Activated effector memory CD4-positive, alpha-beta T cell treated with Interleukin-2 at 50 U/mL for 16 hours (primary cell): ENCODE measurements at places on chromosomes 13 and 19.

GRCh38 chr19:4403005-4403761, 743 bp downstream of the CHAF1A start:
- DNase-seq = no peak

DNA sequence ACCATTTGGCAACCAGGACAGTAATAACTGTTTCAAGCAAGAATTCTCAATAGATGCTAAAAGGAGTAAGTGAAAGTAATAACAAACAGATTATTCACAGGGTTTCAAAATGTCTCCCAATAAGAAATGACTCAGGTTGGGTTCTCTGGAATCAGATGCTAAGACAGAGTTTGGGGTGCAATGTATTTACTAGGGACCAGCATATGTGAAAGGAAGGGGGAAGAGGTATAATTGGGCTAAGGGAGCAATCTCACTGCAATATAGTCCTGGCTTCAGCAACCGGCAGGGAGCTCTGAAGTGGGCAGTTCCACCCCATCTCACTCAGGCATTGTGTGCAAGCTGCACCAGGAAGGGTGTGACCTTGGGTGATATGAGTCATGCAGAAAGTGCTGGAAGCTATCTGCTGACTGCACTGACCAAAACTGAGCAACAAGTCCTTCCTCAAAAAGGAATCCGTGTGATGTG, 23.4 kb downstream of the ZDHHC20 start:
- peak; percentile 41 for DNase-seq

GRCh38 chr13:29496241-29496712, 99.2 kb downstream of the SLC7A1 start:
- DNase-seq = no peak

DNA sequence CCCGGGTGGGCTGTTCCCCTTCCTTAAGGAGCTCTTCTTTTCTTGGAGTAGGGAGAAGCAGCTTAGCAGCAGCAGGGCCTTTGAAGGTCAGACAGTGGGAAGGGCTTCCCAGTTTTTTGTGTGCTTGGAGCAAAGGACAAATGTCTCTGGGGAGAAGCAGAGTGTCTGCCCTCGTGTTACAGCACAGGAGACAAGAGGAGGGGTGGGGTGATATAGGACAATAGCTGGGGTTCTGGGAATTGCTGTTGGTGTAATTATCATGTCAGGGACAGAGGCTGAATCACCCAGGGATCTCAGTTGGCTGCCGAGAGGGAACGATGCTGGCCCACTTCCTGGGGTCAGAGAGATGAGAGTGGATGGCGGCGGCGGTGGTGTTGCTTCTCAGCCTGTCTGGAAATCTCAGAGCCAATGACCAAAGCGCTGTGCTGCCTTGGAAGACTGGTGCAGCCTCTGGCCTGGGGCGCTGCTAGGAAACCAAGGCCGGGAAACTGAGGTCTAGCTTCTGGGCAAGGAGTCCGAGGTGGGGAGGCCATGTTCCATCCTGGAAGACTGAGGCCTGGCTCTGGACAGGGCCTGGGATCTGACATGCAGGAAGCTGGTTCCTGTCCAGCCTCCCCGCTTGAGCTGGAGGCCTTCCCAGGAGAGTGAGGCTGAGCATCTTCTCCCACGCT, 1.2 kb downstream of the INAFM1 start:
- no peak for DNase-seq

- DNase-seq = no peak
These were observed 223.5 kb downstream of the KLF12 start for GRCh38 chr13:73910733-73911132.

GRCh38 chr13:30824651-30825050, 81.4 kb upstream of the MEDAG start:
- DNase-seq = no peak

DNA sequence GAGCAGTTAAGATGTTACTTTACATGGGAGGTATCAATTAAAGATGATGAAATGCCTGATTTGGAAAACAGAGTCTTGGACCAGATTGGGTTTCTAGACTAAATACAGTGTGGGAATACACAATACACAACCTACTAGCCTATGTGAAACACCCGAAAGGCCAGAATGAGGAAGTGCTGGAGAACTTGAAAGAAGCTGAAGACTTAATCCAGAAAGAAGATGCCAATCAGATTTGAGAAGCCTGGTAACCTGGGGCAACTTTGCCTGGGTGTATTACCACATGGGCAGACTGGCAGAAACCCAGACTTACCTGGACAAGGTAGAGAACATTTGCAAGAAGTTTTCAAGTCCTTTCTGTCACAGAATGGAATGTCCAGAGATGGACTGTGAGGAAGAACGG, 43.2 kb downstream of the N4BP2L1 start:
- DNase-seq = no peak

DNA sequence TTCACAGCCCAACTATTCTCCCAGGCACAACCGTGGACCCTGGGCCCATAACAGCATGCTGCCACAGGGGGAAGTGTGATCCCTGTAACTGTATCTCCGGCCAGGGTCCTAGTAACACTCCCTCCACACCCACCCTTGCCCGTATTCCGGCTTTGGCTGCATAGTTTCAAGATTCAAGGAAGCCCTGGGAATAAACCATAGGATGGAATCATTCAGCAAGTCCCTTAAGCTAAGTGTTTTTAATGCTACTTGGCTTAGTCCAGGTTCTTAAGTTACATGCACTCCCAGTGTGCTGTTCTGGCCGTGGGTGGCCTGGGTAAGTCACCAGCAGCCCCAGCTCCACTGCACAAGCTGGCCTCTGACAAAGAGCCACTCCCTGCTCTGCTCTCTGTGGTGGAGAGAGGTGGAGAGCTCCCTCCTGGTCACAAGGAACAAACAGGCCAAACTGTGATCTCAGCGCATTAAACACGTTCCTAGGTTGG, 532.4 kb upstream of the SGCG start:
- DNase-seq = no peak

GRCh38 chr19:7393459-7393858, 44.7 kb downstream of the ARHGEF18 start:
- no peak for DNase-seq

GRCh38 chr19:35363711-35364425, 5.6 kb downstream of the FFAR3 start:
- no peak for DNase-seq

DNA sequence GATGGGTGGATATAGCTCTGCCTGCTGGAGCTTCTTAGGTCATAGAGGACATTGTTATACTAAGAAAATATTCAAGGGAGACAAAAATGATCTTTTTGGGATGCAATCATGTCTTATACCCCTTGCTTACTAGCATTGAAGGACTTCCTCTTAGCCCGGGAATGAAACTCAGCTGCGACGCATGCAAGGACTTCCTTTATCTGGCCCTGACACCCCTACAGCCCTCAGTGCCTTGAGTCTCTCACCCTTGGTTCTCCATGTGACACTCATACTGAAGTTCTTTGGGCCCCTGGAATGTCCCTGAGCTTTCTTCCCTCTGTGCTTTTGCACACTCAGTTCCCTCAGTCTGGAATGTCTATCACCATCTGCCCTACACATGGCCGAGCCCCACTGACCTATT, 72.5 kb upstream of the MTIF3 start:
- DNase-seq = no peak

GRCh38 chr13:81609335-81609734, 1268.4 kb upstream of the SPRY2 start:
- no peak for DNase-seq

- DNase-seq = no peak
These were observed 11.3 kb downstream of the PNMA8A start for GRCh38 chr19:46460055-46460454.

GRCh38 chr19:35088131-35088913, 27.3 kb upstream of the FXYD3 start:
- DNase-seq = no peak

DNA sequence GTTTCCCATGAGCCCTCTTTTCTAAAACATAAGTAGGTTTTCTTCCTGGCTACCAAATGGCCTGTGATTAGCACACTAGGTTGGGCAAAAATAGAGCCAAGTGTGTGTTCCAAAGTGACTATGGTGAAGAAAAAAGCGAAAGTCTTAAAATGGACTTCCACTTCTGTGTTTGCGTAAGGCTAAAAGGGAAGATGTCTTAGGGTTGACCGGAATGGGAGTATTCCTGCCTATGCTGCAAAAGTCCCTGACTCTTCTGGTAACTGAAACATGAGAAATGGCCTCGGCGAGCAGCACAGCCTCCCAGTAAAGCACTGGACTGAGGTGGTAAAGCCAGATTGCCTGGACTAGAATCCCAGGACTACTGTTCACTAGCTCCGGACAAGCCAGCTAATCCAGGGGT, 2.4 kb upstream of the FPR1 start:
- no peak for DNase-seq

DNA sequence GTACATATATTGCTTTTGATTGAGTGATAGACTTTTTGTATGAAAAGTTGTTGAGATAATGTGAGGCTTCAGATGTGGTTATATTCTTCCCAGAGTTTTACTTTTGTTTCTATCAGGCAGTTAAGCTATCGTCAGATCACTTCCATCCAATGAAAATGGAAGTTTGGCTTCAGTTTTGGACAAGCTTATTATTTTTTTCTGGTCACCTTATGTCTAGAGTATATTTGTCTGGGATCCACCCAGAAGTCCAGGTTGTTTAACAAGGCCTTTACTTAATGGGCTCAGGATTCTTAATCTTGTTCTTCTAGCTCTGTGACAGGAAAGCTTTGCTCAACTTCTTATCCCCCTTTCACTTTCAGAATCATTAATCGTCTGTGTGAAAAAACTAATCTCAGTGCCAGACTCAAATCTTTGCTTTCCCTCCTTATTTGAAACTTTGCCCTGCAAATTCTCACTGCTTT, 150.9 kb downstream of the PDS5B start:
- DNase-seq = no peak

DNA sequence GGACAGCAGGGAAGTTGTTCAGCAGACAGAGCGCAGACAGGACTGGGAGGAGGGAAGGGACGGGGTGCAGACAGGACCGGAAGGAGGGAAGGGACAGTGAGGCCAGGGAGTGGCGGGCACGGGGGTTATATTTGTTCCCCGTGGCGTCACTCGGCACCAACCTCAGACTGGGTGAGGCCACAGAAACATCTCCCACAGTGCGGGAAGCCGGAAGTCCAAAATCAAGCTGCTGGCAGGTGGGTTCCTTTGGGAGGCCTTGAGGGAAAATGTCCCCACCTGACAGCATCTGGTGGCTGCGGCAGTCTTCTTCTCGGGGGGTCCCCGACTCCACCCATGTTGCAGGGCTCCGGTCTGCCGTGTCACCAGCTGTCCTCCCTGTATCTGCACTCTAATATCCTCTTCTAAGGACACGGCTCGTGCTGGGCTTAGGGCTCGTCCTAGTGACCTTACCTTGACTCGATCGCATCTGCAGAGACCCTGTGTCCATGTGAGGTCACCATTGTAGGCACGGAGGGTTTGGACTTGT, 133.0 kb downstream of the STK24 start:
- DNase-seq = no peak

DNA sequence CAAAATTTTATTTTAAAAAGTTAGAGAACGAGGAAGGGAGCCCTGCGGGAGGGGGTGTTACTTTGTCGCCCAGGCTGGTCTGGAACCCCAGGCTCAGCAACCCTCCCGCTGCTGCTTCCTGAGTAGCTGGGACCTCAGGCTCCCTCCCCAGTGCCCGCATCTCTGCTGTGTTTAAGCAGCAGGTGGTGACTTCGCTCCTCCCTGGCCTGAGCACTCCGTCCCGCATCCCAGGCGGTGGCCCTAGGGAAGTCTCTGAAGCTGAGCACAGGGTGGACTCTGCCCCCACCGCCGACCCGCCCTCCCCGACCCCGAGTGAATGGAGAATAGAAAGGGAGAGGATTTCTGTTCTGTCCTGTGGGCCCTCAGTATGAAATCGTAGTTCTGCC, 30.5 kb downstream of the ZNF701 start:
- no peak for DNase-seq

DNA sequence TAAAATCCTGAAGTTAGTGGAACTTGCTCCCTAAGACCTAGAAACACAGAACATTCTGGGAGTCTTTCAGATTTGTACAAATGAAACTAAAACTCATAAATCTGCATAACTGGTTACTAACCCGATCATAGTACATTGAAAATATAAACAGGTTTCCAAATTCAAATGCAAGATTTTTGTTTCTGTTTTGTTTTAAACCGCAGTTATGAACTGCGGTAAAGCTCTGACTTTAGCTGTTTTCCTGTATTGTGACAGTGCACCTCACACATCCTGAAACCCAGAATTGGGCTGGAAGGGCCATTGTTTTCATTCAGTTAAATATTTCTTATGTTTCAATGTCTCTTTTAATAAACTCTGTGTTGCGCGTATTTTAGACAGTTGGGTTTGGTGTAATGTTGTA, 204.7 kb downstream of the SHISA2 start:
- no peak for DNase-seq

- DNase-seq = no peak
These were observed 102.7 kb downstream of the ELF1 start for GRCh38 chr13:40916207-40916998.

- no peak for DNase-seq
These were observed 100.4 kb downstream of the SLC10A2 start for GRCh38 chr13:102965802-102966201.

DNA sequence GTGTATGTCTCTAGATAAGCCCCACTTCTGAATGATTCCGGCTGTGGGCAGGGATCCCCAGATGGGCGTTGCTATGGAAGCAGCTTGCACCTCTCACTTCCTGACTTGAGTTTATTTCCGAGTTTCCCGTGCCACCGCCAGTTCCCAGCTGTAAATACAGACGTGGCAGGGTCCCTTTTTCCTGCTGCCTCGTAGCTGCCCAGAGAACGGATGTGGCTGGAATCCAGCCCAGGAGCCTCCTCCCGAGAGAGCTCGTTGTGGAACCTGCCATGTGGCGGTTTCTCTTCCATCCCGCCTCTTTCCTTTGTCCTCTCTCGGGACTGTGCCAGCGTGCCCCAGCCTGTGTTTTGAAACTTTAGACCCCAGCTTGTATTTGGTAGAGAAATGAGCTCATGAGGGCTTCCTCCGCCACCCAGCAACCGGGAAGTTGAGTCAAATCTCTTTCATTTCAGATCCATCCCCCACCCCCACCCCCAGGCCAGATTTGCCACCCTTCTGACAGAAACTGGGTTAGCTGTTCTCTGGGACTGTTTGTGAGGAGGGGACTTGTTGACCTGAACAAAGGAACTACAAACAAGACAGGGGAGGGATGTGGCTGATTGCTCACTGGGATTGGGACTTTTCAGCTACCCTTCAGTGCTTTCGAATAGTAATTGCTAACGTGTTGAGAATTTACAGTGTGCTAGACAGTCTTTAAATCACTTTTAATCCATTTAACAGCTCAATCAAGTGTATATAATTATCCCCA, 96.6 kb downstream of the SIPA1L3 start:
- no peak for DNase-seq

DNA sequence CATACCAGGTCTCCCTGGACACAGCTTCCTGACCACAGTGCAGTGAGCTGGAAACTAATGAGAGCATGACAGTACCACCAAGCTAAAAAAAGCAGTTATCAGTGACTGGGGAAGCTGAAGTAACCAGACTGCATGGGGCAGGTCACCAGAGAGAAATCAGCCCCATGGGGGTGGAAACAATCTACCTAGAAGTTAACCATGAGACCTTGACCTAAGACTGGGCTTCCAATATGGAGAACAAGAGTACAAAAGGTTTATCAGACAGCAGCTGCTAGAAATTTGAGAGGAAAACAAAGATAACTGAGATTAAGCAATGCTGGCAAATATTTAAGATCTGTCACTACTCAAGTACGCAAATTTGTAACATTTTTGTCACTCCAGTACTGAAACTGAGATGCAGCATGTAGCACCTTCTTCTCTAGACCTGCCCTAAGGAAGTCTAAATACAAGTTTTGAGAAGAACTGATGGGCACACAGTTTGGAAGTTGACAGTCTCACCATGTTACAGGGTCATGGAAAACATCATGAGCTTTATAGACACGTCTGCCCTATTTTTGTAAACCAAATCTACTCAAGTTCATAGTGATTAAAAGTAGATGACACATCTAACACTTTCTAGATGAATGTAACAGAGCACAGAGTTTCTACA, 2641.8 kb upstream of the PCDH20 start:
- DNase-seq = no peak

GRCh38 chr13:51225029-51225428, 2.8 kb downstream of the FAM124A start:
- no peak for DNase-seq
